ENCODE measurements at places on chromosomes 13 and 19.
A peak's percentile ranks its signal among the peaks of the same experiment; 100 is the strongest.

- no peak for DNase-seq
These were observed 320.8 kb downstream of the ZNF536 start for GRCh38 chr19:30692879-30693503.

DNA sequence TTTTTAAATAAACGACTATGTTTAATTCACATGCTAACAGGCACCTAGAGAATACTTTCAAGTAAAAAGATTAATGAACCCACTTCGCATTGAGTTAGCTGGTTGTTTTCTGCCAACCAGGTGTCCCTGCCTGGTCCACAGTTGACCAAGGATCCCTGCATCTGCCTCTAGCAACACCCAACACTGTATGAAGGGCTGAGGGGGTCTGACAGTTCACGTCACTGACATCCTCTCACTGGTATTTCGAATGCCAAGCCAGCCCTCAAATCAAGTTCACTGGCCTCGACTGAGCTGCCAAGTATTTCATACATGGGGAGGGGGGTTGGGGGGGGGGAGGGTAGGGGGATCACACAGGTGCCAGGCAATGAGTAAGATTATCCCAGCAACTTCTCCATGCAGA is 25.4 kb downstream of the SLC25A30 start:
- no peak for DNase-seq

GRCh38 chr13:113204378-113204734 is 4.1 kb downstream of the PCID2 start:
- no peak for DNase-seq

- DNase-seq = no peak
These were observed 53.9 kb upstream of the ZNF730 start for GRCh38 chr19:23062921-23063320.

DNA sequence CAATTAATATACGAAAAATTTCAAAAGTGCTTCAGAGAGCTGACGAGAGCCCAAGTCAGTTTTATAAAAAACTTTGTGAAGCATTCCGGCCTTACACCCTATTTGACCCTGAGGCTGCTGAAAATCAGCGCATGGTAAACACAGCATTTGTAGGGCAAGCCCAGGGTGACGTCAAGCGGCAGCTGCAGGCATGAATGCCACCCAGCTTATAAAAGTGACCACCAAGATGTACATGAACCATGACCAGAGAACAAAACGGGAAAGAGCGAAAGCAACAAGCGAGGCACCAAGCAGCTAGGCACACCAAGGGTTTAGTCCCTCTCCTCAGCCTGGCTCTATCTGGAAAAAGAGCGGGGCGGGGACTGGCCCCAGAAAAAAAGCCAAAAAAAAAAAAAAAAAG is 6.0 kb downstream of the SIGLEC11 start:
- no peak for DNase-seq

GRCh38 chr19:48858984-48859710 is 9.3 kb downstream of the PLEKHA4 start:
- DNase-seq = peak; percentile 47

- no peak for DNase-seq
These were observed 4.1 kb downstream of the ARHGEF1 start for GRCh38 chr19:41886761-41887710.

Measured in HL-60 (cell line).